ENCODE measurements at places on chromosomes 1 and 21. TPM values are rescaled to one million over a fixed set of nuclear protein-coding genes. Genes with fewer than 3 reads are reported as not detected.

The IGSF8 gene
- total RNA-seq = 20.2 TPM

The RNU1-2 gene
- under 0.01 TPM for total RNA-seq

The KRTAP7-1 gene
- total RNA-seq = not detected

The TRMT13 gene
- 18.2 TPM for total RNA-seq

The GPR25 gene
- total RNA-seq = not detected

Measured in articular chondrocyte of knee joint (primary cell).